ENCODE measurements at places on chromosomes 7 and 10.

DNA sequence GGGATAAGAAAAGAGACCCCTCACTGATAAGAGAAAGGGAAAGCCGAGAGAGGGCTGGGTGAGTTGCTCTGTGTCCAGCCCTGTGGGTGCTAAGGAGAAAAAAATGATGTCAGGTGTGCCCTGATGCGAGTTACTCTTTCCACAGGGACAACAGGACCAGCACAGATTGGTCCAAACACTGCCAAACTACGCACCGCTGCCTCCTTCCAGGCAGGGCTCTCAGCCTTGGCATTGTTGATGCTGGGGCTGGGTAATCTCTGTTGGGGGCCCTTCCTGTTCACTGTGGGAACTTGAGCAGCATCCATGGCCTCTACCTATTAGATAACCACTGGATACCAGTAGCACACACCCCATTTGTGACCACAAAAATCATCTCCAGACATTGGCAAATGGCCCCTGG lies 10.3 kb upstream of the ATP6V0E2 start:
- no peak for ATAC-seq

- no peak for ATAC-seq
These were observed 151.8 kb upstream of the AHR start for GRCh38 chr7:17146621-17147020.

GRCh38 chr10:2476218-2476811 lies 591.0 kb upstream of the PFKP start:
- no peak for ATAC-seq

DNA sequence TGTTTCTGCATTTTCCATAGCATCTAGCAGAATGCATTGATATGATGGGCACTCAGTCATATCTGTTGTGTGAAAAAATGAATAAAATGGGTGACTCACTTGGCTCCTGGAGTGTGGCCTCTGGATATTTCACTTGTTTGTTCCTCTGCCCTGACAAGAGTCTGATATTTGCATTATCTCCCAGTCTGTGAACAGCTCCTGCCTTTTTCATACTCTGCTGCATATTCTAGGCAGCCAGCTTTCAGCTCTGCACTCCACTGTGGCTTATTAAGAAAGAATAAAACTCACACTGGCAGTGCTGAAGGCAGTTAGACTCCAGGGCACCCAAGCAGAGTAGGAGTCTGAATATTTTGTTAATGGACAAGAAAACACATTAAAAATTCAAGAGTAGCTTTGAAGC lies 623.9 kb downstream of the SORCS1 start:
- ATAC-seq = no peak

GRCh38 chr10:70753026-70753663 lies 32.0 kb downstream of the TBATA start:
- no peak for ATAC-seq

DNA sequence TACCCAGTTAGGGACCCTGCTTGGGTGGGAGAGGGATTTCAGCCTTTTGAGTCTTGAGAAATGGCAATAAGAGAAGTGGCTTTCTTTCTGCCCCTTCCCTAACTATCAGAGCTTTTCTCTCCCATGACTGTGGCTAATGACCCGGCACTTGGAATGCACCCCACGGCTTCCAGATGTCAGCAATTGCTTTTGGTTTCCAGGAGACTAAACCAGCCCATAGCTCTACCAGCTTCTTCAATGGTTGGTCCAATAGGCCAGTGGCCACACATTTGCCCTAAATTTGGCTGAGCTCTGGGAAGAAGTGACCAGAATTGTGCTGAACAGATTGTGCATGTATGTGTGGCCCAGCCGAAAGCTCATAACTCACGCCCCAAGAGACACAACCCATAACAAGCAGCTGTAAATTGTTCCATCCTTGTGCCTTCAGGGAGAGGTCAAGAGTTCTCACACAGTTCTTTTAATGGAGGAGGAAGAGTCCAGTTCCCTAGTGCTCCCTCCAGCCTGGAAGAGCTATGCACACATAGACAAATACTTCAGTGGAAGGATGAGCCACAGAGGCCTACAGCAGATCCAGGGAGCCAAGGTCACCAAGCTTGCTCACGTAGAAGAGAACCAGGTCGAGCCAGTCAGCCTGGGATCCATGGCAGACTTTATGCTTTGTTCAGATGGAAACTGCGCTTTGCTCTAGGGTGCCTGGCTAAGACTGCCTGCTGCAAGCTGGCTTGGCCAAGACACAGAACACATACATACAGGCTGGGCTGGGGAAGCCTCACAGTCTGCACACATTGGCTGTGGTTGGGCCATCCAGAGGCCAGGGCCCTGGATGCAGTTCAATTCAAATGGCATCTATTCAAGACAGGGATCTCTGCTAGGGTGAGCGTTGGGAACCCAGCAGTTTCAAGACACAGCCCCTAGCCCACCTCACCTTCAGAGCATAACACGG lies 131.8 kb upstream of the HABP2 start:
- ATAC-seq = no peak

DNA sequence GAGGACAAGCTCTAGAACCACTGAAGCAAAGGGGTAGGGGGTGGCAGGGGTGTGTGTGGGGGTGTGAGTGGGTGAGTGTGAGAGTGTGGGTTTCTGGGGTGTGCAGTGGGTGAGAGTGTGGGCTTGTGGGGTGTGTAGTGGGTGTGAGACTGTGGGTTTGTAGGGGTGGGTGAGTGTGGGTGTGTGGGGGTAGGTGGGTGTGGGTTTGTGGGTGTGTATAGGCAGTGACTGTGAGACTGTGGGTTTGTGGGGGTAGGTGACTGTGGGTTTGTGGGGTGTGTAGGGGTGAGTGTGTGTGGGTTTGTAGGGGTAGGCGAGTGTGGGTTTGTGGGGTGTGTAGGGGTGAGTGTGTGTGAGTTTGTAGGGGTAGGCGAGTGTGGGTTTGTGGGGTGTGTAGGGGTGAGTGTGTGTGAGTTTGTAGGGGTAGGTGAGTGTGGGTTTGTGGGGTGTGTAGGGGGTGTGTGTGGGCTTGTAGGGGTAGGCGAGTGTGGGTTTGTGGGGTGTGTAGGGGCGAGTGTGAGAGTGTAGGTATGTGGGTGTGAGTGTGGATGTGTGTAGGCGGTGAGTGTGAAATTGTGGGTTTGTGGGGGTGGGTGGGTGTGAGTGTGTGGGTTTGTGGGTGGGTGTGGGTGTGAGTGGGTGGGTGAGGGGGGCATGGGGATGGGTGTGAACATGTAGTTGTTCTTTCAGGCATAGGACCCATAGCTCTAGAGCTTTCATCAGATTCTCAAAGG lies 8.8 kb downstream of the NOS3 start:
- ATAC-seq = no peak
